ENCODE measurements at places on chromosomes 1 and 21.

DNA sequence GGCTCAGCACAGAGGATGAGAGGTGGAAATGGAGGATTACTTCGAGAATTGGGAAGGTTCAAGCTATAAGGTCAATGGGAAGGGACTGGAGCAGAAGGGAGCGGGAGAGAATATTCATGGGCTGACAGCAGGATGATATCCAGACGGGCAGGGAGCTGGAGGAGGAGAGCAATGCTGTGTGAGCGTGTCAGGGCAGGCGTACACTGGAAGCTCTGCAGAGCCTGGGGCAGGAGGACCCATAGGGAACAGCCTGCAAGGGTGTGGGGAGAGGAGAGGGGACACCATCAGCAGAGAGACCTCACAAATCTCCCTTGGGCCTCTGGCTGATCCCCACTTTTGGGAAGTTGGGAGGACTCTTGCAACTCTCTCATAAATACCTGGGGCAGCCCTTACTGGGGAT lies 13.7 kb downstream of the CSF1 start:
- no peak for DNase-seq

DNA sequence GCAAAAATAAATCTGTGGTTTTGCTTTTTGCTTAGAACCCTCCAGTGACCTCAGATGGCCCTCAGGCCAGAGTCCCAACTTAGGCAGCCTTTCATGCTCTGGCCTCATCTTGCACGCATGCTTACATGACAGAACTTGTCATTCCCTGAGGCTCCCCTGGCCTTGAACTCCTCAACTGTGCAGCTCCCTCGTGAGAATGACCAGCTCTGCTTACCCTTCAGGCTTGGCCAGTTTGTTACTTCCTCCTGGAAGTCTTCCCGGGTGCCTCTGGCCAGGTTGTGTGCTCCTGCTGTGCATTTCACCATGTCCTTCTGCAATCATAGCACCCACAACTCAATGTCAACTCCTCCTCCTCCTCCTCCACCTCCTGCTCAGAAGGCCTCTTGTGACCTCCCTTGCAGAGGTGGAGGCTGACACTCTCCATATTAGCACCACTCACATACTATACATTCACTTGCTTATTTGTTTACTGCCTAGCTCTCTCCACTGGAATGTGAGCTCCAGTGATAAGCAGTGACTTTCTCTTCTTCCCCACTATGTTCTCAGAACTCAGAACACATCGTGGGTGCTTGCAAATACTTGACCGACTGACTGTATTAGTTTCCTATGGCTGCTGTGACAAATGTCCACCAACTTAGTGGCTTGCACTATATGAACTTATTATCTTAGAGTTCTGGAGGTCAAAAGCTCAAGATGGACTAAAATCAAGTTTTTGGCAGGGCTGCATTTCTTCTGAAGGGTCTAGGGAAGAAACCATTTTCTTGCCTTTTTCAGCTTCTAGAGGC lies 41.9 kb downstream of the RCSD1 start:
- no peak for DNase-seq

DNA sequence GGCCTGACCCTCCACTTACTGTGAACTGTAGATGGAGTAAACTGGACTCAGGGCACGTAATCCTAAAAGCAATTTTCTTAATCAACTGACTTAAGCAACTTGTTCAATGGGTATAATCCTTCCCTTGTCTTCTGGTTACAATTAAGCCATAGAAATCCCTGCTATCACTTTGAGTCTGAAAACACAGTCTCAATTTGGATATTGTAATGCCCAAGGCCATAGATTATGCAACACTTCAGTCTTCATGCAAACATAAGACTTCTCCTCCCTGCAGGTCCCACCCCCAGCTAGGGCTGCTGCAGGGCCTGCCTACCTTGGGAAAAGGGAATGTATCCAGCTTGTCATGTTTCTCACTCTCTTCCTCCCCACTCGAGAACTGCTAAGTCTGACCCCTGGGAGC lies 6.2 kb upstream of the SLC5A9 start:
- DNase-seq = no peak

DNA sequence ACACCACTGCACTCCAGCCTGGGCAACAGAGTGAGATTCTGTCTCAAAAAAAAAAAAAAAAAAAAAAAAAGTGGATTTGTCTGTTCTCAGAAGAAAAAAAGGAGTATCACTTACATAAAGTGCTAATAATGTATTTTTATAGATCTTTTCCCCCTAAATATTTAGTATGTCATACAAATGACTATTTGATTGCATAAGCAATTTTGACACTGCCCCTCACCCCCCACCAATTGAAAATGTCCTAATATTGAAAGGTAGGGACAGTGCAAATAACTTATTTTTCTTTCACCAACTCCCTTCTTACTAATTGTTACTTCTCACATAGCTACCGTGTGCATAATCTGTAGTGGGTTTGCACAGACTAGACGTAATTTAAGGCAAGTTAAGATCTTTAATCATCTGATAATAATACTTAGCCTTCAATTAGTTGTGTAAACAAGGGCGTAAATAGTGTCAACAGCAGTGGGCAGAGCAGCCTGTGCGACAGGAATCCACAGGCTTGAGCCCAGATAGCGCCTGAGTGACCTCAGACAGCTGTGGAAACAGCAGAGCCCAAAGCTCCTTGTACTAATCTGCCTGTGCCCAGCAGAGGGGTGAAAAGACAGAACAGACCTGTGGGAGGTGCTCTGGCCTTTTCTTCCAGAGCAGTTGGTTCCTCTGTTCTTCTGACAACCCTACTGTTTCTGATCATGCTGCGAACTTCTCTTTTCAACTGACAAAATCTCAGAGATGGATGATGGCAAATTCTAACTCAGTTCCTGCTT lies 4.5 kb upstream of the IER5 start:
- DNase-seq = peak; percentile 61

- no peak for DNase-seq
Measured at GRCh38 chr21:38823737-38824123, 18.0 kb downstream of the ETS2 start.

DNA sequence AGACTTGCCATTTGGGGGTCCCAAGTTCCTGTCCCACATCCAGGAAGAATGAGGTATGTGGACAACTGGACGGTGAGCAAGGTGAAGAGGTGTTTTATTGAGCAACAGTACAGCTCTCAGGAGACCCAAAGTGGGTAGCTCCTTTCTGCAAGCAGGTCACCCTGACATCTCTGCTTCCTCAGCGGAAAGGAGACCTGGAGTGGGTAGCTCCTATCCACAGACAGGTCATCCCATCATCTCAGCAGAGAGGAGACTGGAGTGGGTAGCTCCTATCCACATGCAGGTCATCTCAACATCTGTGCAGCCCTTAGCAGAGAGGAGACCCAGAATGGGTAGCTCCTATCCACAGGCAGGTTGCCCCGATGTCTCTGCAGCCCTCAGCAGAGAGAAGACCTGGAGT lies 13.8 kb upstream of the FNBP1L start:
- DNase-seq = no peak

GRCh38 chr1:160061369-160062229 lies 8.4 kb downstream of the KCNJ10 start:
- DNase-seq = no peak

- no peak for DNase-seq
Measured at GRCh38 chr1:213457186-213457585, 406.1 kb downstream of the RPS6KC1 start.

DNA sequence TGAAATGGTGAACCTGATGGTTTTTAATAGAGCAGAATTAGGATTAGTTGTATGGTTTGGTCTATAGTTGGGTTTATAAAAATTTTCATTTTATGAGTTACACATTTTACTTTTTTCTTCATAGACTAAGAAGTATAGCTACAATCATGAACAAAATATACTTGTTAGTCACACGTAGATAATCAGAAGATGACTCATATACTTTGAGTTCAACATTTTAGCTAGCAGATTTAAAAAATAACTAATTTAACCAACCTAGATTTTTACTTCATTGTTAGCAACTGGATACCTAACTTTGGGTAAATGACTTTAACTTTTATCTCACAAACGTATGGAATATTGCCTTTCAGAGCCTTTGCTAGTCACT lies 27.9 kb downstream of the MORC3 start:
- no peak for DNase-seq
